ENCODE measurements at places on chromosomes 7 and 10.

GRCh38 chr7:136370137-136370536 is 393.0 kb upstream of the MTPN start:
- no peak for DNase-seq

DNA sequence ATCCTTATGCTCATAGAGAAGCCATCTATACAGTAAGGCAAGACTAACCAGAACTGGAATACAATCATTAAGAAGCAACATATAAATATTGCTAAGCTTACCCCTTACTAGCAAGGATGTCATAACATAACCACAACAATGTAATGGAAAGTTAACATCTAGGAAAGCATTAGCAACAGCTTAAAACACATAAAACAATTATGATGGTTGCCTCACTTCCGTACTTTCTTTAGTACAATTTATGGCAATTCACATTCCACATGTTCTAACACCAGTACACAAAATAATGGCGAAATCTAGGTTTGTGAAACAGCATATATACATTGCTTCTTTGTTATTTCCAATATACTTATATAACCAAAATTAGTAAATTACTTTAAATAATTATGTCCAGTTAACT is 195.0 kb downstream of the AHR start:
- no peak for DNase-seq

GRCh38 chr7:115068220-115068619 is 146.3 kb downstream of the MDFIC start:
- DNase-seq = no peak

DNA sequence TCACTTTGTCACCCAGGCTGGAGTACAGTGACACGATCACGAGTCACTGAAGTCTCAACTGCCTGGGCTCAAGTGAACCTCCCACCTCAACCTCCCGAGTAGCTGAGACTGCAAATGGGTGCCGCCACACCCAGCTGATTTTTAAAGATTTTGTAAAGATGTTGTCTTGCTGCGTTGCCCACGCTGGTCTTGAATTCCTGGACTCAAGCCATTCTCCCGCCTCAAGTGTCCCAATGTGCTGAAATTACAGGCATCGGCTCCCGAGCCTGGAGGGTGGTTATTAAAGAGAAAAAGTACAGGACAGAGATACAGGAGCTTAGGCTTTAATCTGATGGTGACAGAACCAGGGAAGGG is 55.1 kb downstream of the KCTD7 start:
- no peak for DNase-seq

DNA sequence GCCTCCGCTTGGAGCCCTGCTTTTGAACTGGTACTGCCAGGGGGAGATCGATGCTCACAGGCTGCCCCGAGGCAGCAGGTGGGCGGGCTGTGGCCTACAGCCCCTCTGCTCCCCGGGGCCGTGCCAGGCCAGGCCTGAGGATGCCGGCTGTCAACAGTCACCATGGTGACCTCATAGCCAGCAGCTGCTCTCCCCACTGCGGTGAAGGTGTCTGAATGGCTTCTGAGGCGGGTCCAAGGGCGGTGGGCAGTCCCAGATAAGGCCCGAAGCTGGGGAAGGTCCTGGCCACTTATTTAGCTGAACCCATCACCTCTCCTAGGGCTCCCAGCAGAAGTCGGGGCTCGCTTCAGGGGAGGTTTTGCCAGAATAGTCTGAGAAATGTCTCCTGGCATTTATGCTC is 179.3 kb downstream of the ARHGAP12 start:
- no peak for DNase-seq

GRCh38 chr7:31500656-31501055 is 13.2 kb upstream of the ITPRID1 start:
- no peak for DNase-seq

GRCh38 chr7:38833329-38833728 is 75.7 kb downstream of the VPS41 start:
- DNase-seq = no peak

GRCh38 chr7:101947899-101948298 is 130.5 kb downstream of the CUX1 start:
- DNase-seq = no peak

GRCh38 chr7:26792576-26792975 is 71.8 kb downstream of the SKAP2 start:
- DNase-seq = no peak

DNA sequence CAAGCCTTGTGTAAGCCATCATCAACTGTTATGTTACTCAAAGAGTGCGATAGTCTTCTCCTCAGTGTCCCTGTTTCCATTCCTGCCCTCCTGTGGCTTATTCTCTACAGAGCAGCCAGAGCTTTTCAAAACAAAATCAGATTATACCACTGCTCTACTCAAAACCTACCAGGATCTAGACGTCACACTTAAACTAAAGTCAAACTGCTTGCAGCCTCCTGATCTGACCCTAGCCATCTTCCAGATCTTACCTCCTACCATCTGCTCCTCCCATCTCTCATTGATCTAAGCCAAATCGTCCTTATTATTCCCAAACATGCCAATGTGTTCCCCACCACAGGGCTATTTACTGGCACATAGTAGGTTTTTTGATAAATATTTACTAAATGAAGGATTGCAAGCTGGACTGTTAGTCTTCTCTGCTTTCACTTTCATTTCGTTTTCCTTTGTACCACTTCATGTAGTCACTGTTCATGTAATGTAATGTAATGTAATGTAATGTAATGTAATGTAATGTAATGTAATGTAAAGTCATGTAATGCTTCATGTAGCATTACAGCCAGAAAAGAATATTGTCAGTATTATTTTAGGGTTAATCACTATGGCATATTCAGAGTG is 116.1 kb downstream of the GPR37 start:
- no peak for DNase-seq

GRCh38 chr10:34474009-34474376 is 341.1 kb downstream of the PARD3 start:
- no peak for DNase-seq

GRCh38 chr10:111137587-111137986 is 60.8 kb downstream of the ADRA2A start:
- no peak for DNase-seq

DNA sequence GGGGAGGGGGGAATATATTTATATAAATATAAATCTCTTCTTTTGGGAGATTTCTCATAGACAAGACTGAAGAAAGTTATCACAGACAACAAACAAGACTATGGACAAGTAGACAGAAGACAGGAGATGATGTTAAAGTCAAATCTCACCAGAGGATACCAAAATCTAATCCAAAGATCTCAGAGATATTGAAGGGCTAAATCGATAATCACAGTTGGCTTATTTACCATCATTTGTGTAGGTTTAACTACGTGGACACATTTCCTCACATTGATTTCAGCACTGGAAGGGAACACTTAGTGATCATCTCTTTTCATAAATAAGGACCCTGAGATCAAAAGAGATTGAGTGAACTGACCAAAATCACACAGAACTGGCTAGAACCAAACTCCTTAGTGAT is 2.7 kb upstream of the INPP5F start:
- DNase-seq = no peak

GRCh38 chr10:12250181-12250580 is 54.2 kb downstream of the CDC123 start:
- no peak for DNase-seq

GRCh38 chr10:17921378-17921777 is 30.3 kb upstream of the SLC39A12 start:
- DNase-seq = no peak

DNA sequence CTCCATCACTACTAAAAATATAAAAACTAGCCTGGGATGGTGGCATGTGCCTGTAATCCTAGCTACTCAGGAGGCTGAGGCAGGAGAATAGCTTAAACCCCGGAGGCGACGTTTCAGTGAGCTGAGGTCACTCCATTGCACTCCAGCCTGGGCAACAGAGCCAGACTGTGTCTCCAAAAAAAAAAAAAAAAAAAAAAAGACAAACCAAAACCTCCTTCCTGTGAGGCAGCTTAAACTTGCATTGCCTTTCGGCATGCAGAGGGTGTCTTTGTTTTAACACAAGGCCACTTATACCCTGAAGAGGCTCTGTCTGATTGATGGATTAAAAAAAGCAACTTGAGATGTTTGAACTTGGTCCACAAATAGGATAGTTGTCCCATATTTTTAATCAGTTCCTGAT is 128.4 kb upstream of the RSU1 start:
- no peak for DNase-seq

DNA sequence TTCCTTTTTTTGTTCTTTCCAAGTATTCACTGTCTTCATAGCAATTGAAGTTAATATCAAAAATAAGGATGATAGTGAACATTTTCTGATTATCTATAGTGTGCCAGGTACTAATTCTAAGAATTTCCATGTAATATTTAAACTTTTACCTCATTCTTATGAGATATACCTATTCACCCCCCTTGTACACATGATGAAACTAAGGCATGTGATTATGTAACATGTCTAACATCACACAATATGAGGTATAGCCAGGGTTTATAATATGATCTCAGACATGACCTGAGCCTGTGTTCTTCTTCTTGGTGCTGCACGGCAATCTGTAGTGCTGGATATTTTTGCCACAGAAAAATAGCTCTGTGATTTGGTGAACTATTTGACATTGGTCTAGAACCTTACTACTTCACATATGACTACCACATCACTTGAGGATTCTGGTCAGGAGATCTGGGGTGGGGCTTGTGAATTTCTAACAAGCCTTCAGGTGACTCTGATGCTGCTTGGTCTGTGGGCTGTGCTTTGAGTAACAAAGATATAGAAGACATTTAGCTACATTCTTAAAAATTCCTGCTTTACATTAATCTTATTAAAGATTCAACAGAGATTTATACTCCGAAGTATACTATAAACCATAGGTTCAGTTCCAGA is 79.1 kb downstream of the TRIM24 start:
- no peak for DNase-seq

- DNase-seq = no peak
Observed at GRCh38 chr10:92923416-92923815, 75.1 kb downstream of the EXOC6 start.

GRCh38 chr10:7577176-7577575 is 89.6 kb downstream of the ITIH5 start:
- DNase-seq = no peak

- no peak for DNase-seq
Observed at GRCh38 chr7:138137423-138138171, 61.3 kb downstream of the AKR1D1 start.
